ENCODE measurements at places on chromosomes 16 and 17.

DNA sequence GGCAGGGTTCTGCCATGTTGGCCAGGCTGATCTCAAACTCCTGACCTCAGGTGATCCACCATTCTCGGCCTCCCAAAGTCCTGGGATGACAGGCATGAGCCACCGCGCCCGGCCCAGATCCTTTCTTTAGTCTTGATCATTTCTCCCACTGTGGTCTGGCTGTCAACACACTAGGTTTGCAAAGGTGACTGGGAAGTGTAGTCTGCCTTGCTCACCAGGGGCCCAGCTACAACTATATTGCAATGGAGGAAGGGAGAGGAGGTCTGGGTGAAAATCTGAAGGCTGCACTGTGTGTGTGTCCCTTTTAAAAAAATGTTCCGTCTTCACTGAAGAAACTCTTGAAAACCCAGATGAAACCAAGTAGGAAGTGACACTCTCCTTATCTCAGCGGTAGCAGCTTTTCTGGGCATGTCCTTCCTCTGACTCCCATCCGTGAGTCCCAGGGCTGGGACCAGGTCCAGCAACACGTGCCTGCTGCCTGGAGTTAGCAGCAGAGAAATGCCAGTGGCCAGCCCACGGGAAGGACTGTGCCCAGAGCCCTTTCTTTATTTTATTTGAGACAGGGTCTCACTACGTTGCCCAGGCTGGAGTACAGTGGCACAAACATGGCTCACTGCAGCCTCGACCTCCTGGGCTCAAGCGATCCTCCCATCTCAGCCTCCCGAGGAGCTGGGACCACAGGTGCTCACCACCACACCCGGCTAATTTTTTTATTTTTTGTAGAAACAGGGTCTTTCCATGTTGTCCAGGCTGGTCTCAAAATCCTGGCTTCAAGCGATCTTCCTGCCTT is 17.8 kb upstream of the KIF19 start:
- DNase-seq, result peak; percentile 58

- DNase-seq, result no peak
Measured at GRCh38 chr17:37060094-37060493, 111.3 kb downstream of the AATF start.

- DNase-seq, result no peak
Measured at GRCh38 chr16:18782697-18783429, 7.3 kb downstream of the RPS15A start.

GRCh38 chr16:30112197-30113030 is 923 bp downstream of the GDPD3 start:
- DNase-seq, result peak; percentile 45

DNA sequence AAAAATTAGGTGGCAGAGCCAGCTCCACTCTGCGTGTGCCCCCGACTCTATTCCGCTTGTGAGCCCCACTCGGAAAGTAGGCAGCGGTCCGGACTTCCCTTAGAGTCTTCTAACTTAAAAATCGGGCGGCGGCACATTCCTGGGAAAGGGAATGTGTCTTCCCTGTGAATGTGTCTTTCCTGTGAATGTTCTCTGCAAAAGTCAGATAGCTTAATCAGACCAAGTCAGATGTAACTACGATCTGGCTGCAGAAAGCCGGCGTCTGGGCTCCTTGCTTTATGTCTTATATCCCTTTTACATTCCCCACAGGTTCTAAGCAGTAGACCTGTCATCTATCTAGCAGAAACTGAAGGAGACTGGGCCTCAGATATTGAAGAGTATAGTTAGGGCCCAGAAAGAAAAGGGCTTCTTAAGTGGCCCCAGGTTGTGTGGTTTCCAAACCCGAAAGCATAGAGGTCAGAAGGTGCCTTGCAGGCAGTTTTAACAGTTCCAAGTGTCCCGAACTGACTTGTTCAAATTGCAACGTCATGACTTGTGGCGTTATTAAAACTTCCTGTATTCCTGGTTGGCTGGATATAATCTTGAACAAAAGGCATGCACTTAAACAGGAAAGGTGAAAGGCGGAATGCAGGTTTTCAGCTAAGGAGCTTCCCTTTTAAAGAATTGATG is 601 bp downstream of the PHKB start:
- DNase-seq, result peak; percentile 76

GRCh38 chr16:86257546-86257945 is 252.8 kb upstream of the FOXF1 start:
- no peak for DNase-seq

DNA sequence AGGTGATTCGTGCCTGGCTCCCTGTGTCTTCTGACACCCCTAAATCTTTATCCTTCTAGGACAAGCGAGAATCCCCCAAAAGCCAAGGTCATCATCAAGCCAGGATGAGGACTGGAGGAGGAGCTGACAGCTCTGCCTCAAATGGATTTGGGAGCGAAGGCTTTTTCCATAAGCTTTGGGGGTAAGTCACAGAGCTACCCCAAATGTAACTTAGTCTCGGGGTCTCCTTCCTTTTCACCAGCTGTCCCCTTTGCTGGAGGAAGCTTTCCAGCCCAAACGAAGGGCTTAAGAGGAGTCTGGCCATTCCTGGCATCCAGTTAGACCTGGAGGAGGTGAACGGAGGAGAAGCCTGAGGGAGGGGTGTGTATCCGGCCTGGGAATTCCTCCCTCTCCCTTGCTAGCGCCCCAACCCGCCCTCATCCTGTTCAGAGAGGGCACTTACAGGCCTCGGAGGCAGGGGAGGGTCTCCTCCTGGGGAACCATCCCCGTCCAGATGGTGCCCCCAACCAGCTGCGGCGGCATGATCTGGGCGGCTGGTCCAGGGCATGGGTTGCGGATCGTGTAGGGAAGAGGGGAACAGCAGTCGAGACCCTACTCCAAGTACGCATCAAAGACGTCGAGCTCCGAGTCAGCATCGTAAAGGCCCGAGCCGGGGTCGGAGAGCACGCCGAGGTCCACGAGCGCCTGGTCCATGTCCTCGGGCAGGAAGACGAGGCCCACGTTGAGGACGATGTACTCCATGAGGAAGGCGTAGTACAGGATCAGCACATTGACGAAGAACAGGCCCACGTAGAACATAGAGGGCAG is 938 bp downstream of the DEXI start:
- no peak for DNase-seq

DNA sequence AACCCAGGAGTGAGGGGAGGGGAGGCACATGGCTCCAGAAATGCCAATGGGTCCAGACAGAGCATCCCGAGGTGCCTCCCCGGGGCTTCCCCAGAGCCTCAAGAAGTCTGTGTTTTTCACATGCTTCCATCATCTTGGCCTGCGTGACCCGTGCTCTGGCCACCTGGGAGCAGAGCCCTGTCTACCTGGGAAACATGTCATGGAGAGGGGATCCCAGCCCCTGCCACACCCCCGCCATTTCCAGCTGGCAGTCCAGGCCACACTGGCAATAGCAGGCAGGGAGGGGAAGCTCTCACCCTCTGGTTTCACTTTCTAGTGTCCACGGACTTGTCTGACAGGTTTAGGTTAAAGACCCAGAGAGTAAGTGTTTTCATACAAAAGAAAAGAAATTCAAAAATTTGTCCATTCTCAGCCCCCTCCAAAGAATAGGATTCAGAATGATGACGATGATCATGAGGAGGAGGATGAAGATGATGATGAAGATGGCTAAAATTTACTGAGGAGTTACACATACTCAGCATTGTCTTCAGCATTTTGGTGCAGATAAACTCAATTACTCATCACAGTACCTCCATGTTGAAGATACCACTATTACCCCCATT is 9.0 kb downstream of the SMIM5 start:
- DNase-seq, result no peak
